ENCODE measurements at places on chromosomes 6 and 20.

DNA sequence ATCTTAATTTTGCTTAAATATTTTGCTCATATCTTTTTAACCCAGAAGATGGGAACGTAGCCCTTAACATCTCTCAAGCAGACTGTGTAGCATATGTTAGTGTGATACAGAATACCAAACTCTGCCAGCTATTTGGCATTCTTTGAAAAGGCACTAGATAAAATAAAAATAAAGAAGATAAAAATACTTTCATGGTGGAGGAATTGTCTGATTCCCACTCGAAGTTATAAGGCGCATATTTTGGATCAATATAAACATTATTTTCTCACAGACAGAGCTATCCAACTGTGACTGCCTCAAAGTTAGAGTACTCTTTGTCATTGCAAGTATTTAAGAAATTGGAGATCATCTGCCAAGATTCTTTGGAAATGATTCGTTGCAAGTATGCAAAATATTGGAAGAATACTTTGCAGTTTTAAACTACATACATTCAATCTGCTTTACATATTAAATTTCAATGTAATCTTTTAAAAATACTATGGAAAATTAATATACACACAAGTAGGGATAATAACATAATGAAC, 10.8 kb upstream of the EEF1E1 start:
- DNase-seq, result no peak

DNA sequence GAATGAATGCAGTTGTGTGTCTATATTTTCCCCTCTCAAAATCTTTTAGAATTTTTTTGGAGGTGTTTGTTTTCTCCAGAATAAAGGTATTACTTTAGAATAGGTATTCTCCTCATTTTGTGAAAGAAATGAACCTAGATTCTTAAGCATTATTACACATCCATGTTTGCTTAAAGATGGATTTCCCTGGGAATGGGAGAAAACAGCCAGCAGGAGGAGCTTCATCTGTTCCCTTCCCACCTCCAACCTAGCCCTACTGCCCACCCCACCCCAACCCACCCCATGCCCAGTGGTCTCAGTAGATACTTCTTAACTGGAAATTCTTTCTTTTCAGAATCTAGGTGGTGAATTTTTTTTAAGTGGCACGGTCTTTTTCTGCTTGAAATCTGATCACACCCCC, 127.8 kb downstream of the CD109 start:
- DNase-seq, result no peak

DNA sequence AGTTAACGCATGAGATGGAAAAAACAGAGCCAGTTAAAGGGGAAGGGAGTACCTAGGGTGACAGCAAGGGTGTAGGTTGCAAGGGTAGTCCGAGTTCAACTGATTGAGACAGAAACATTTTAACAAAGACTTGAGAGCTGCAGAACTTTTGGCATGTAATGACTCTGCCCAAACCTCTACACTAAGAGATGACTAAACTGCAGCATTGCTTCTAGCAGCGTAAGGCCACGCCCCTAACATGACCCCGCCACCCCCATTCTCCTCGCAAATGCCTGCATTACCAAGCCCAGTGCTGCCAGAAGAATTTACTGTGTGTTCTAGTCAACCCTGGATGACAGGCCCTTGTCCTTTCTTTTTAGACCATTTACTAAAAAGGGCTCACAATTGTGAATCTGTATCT, 6.3 kb upstream of the HINT3 start:
- no peak for DNase-seq

- DNase-seq, result no peak
Measured at GRCh38 chr6:37368961-37369320, 15.2 kb downstream of the RNF8 start.

- no peak for DNase-seq
Measured at GRCh38 chr6:29723666-29724588, 693 bp downstream of the HLA-F start.

- peak; percentile 17 for DNase-seq
Measured at GRCh38 chr20:47876311-47877088, 91.2 kb upstream of the SULF2 start.

- DNase-seq, result no peak
Measured at GRCh38 chr20:9147547-9148024, 78.7 kb downstream of the PLCB4 start.

DNA sequence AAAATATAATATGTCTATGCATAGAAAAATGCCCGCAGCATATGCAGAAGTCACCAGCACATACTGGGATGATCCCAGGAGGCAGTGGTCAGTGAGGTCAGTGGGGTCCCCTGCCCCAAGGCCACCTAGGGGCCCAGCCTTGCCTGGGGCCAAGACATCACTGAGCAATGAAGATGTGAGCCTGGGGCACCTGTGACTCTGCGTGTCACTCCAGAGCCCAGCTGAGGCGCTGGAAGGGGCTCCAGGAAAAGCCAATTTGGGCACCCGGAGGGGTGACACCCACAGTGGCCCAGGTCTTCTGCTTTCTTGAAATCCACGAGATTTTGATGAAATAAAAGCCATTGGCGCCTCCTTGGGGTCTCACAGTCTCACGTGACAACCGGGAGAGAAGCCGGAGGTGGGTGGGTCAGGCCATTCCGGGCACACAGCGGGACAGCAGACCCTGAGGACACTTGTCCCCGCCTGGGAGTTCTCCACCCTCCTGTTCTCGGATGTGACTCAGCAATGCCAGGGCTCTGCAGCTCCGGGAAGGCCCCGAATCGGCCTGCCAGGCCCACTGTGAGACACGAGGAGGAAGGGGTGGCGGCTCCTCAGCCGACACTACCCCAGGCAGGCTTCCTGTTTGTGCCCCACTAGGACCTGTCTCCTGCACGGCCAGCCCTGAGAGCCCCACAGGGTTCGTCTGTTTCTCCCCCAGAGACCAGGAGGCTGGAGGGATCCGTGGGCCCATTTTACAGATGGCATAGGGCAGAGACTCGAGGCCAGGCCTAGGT, 24.4 kb upstream of the SLCO4A1 start:
- DNase-seq, result no peak

- no peak for DNase-seq
Measured at GRCh38 chr20:44479643-44480042, 4.0 kb downstream of the TTPAL start.

DNA sequence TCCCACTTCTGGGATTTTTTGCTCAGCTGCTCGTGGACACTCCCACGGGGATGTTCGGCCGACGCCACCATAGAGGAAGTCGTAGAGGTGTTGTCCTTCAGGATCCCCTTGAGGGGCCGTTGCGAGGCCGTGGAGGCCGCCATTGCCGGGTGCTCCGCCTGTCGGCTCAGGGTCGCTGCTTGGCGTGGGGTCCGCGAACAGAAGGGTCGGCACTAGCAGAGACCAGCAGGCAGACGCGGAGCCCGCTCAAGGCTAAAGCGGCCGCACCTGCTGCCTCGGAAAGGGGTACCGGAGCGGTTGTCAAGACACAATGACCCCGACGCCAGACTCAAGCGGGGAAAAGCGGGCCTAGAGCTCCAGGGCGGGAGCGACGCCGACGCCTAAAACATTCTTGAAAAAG, 25.7 kb downstream of the PSMB9 start:
- DNase-seq, result no peak
